Head of caudate nucleus (tissue), 42 donors: ENCODE measurements at places on chromosomes 7 and 10.

- DNase-seq = no peak
Measured at GRCh38 chr10:106284802-106285587, 879.5 kb downstream of the SORCS1 start.

DNA sequence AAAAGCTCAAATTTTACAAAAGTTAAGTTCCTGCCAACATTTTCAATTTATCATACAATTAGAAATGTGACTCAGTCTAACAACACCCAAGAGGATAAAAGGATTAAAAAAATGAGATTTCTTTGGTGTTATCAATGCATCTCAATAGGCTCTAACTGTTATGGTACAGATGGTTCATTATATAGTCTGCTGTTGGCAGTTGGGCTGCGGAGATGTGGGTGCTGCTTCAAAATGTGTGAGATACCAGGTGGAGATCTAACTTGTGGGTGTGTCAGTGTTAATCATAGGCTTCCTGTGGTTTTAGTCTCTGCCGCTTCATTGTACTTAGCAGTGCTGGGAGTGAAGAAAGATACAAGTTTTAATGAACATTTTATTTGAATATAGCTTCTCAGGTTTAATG lies 231.2 kb downstream of the EXOC4 start:
- DNase-seq = no peak

- no peak for DNase-seq
Measured at GRCh38 chr10:13066527-13066926, 33.4 kb upstream of the OPTN start.

DNA sequence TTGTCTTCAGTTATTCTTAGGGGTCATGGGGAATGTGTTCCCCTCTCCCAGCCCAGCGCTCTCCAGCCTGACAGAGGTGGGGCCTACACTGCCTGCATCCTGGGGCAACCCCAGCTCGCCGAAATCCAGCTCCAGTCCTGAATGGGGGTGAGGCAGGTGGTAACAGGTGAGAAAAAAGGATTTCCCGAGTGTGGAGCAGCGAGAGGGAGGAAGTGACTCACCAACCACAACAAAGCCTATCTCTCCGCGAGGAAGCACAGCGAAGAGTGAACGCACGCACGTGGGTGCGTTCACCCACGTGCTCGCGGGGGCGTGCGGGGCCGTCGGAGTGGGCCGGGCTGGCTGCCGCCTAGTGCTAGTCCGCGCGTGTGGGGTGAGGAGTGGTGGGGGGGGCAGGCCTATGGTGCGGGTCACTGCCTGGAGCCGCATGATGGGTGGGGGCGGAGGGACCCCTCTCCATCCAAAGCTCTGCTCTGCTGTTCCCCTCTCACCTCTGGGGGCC lies 855 bp upstream of the PALD1 start:
- DNase-seq = peak; percentile 56

DNA sequence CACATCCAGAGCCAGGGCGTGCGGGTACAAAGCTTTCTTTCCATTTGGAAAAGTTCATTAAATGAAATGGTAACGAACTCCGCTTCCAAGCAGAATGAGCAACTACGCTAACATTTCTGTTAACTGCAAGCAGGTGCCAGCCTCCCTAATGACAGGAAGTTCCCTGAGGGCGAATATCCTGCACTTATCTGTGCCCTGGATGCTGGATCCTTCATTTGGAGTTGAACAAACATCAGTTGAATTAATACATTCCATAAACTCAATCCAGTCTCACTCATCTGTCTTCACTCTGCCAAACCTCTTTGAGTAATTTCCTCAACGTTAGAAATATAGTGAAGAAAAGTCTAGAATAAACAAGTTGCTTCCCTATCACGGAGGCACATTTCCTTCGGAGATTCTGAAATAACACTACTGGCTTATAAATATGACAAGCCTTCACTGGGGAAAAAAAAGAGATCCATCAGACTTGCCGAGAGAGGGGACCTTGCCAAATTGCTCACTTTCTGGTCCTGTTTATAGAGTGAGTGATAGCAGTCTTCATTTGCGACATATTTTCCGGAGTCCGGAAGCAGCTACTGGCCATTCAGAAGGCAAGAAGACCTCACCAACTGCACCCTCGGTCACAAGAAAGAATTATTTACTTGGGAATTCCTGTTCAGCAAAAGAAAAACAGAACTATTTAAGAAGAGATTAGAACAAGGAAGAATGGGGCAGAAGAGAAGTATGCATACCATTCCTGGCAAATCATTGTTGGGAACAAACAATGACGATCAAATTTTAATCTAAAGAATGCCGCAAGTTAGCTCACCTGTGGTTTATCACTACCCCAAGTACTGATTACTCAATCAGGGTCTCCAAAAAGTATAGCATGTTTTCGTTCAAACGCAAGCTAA lies 196.4 kb downstream of the FAM107B start:
- DNase-seq = no peak

DNA sequence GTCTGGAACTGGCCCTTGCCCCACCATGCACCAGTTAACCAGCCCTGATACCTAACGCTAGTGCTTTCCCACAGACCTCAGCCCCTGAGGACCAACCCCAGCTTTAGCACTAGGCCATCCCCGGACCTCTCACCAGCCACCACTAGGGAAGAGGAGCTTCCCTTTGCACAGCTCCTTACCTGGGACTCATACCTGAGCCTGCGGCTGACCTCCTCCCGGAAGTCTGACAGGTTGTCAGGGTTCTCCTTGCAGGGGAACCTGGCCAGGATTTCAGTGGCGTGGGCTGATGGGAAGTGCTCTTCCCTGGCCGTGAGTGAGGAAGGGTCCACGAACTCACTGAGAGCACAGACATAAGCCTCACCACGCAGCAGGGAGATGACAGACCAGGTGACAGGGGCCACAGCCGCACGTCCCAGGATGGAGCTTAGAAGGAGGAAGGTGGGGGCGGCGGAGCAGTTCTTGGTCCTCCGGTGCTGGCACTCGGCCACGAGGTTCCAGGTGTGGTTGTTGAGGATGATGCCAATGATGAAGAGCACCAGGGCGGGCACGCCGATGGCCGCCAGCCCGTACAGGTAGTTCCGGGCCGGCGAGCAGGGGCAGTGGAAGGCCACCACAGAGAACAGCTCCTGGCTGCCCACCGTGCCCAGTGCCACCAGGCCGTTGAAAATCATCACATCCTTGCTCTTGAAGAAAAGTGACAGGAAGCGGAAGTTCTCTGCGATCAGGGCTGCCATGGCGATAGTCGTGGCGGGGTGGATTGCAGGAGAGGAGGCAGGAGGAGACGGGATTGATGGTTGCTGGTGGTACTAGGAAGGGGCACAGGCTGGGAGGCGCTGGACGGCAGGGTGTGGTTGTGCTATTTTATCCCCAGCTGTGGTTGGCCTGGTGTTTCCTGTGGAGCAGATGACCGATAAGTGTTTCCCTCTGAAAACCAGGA lies 2.7 kb downstream of the CALHM2 start:
- DNase-seq = no peak

- no peak for DNase-seq
Measured at GRCh38 chr7:77982926-77983550, 184.5 kb downstream of the PHTF2 start.

DNA sequence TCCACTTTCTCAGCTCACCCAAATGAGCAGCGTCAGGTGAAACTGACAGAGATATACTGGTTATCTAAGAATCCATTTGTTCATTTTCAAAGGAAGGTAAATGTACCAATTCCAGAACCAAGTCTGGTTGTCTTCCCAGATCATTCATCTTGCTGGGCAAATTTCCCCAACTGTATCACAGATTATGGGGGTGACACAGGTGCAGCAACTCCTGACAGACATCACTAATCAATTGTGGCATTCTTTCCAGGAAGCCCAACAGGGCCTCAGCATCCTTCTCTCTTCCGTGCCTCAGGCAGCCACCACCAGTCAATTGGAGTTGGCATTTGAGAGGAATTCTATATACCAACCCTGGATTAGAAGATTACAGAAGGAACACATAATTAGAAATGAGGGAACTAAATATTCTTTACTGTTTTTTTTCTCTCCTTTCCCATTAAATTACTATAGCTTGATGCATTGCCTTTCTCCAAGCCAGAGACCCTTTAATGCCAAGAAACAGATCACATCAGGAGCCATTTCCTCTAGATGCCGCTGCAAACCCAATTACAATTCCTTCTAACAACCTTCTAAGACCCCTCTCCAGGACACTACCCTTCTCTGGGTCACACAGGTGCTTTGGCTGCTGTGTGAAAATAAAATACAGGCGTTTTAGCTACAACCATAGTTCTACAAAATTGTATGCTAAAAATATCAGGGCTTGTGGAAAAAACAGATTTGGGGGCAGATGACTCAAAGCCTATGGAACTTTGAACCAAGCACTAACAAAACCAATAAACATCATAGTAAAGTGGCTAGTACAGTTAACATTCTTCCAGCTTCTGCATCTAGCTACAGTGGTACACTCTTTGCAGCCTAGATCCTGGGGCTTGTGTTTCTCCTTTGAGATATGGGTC lies 291.6 kb downstream of the RNLS start:
- no peak for DNase-seq

DNA sequence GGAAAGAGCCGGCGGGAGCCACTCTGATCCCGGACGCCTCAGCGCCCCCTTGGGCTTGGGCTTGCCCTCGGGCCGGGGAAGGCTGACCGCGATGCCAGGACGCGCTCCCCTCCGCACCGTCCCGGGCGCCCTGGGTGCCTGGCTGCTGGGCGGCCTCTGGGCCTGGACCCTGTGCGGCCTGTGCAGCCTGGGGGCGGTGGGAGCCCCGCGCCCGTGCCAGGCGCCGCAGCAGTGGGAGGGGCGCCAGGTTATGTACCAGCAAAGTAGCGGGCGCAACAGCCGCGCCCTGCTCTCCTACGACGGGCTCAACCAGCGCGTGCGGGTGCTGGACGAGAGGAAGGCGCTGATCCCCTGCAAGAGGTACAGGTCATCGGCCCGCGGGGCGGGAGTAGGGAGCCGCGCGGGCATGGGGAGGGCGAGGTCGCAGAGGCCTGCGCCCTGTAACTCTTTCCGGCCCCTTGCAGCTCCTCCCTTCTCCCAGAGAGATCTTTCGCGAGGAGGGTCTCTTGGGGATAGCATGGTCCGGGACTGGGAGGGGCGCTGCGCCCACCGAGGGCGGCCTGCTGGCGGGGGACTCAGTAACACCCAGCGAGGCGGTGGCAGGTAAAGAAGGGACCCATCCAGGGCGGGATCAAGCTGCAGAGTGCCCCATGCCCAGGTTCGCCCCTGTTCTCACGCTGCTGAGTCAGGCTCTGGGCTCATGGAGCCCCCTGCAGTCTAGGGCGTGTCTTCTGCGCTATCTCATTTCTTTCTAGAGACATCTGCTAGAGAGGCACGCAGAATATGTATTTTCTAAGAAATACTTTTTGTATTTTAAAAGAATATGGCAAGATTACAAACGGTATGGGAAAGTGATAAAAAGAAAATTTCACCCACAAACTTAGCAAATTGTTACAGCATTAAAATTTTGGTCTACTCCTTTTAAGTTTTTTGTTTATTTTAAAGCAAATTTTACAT lies 687 bp downstream of the EPDR1 start:
- DNase-seq = no peak

DNA sequence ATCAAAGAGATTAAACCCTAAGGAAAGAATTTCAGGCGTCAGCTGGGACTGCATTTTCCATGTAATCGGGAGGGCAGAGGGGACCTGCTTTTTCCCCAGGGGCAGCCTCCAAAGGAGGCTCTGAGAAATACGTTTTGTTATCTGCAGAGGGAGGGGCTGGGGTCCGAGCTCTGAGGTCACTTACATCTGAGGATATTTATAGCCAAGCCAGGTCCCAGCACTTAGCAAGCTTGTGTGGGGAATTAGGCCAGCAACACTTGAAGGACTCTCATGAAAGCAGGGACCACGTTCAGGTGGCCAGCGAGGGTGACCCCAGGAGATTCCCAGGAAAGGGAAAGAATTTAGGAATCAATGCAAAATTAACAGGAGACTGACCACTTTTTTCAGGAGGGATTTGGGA lies 20.6 kb upstream of the GDI2 start:
- DNase-seq = no peak

- DNase-seq = no peak
Measured at GRCh38 chr10:76733441-76733936, 904.1 kb downstream of the KCNMA1 start.

DNA sequence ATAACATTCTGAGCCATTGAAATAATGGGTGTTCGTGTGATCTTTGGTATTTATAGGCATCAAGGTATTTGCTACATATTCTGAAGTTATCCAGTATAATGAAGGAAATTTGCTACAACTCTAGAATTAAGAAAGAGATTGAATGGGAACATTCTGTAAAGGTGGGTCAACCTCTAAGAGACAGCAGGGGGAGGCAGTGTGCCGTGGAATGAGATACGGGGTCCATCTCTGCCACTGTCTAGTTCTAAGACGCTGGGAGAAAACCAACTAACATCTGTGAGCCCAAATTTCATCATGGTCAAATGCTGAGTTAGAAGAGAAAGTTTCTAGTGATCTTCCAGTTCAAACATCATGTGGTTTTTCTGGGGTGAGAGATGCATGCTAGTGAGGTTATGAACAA lies 368.9 kb downstream of the SORCS1 start:
- DNase-seq = peak; percentile 34

- DNase-seq = no peak
Measured at GRCh38 chr10:126250527-126251310, 137.6 kb downstream of the ADAM12 start.

- DNase-seq = no peak
Measured at GRCh38 chr7:14040528-14040927, 51.1 kb upstream of the ETV1 start.

DNA sequence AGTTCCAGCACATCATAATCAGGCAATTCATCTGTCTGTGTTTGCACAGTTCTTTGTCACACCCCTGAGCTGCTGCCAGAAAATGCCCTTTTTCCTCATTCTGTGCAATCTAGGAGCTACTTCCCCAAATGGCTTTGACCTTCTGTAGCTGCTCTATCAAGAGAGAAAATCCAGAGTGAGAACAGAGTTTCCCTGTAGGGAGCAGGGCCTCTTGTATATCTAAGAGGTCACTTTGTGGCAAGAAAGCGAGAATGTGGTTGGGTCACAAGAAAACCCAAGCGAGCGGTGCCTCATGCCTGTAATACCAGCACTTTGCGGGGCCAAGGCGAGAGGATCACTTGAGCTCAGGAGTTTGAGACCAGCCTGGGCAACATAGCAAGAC lies 24.3 kb downstream of the SLC29A3 start:
- no peak for DNase-seq

DNA sequence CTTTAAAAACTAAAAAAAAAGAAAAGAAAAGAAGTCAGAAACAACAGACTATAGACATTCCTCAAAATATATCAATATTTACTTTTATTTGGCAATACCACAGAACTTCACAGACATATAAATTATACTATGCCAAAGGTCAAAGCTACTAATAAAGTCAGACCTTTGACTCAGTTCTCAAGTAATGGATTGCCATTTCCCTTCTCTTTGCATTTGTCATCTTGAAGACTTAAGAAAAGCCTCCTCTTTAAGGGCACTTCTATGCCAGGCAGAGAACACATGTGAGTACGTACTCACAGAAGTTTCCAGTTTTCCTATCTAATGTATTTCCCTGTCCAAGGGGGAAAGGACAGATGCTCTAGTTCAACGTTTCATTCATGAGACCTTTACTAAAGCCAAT lies 37.6 kb downstream of the TNPO3 start:
- DNase-seq = no peak

GRCh38 chr10:61021926-61022325 lies 77.9 kb upstream of the RHOBTB1 start:
- DNase-seq = no peak
